ENCODE measurements at places on chromosomes 16 and 17.

GRCh38 chr17:59062509-59062908, 44.2 kb downstream of the TRIM37 start:
- no peak for DNase-seq

DNA sequence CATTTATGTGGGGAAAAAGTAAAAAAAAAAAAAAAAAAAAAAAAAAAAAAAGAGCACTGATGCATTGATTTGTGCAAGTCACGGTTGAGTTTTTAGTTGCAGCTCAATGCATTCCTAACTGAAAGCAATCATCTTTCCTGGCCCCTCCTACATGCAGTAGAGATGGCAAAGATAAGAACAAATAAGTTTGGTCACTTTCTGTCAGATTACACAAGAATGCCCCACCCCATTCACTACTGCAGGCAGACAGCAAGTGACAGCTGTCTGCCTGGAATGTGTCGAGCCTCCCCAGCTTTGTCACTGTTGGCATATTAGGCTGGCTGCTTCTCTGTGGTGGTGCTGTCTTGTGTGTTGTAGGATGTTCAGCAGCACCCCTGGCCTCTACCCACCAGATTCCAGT, 243.5 kb downstream of the FOXL1 start:
- DNase-seq = no peak

DNA sequence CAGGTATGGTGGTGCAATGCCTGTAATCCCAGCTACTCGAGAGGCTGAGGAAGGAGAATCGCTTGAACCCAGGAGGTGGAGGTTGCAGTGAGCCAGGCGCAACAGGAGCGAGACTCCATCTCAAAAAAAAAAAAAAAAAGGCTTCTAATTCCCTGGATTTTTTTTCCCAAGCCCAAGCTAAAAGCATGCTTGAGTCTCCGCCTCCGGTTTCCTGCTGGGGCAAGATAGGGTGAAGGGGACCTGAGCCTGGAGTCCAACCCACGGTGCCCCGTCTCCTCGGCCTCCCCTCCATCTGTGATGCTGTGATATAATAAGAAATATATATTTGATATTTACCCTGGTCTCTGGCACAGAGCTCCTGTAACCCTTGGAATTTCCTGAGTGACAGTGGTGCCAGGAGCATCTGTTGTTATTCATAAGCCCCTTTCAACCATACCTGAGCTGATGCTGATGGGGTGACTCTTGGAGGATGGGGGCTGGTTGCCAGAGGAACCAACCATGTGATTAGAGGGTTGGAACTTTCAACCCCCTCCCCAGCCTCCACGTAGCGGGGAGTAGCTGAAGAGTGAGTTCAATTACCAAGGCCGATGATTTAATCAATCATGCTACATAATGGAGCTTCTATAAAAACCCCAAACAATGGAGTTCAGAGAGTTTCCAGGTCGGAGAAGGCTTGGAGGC, 12.8 kb upstream of the TNK1 start:
- no peak for DNase-seq

- no peak for DNase-seq
Observed at GRCh38 chr16:24150282-24150681, 105.9 kb upstream of the CACNG3 start.

- DNase-seq = no peak
Observed at GRCh38 chr17:42301022-42301421, 12.7 kb downstream of the STAT5A start.

Measured in iPS-NIHi11 (cell line).